ENCODE measurements at places on chromosomes 11 and 22.

- peak; percentile 20 for DNase-seq
Measured at GRCh38 chr11:114159802-114160632, 100.5 kb downstream of the ZBTB16 start.

DNA sequence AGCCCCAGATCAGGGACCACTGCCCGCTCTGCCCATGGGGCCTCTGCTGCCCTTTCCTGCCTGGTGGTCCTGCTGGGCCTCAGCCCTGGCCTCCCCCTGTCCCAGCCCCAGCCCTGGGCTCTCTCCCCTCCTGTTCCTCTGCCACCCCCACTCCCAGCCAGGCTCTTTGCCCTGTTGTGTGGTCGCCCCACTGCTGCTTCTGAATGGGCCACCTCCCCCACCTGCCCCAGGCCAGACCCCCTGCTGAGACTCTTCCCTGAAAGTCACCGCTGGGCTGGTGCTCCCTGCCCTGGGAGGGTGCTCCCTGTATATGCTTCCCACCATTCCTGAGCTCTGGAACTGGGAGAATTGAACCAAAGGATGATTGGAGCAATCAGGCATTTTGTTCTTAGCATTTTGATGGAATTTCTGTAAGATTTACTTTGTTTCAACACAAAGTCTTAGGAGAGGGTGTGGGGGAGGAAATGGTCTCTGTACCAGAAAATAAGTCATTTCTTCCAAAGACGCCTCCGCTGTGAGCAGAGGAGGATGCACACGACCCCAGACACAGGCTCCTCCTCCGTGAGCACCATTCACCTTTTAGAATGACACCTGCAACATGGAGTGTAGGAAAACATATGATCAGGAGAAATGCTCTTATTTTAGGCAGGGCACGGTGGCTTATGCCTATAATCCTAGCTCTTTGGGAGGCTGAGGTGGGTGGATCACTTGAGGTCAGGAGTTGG is 5.2 kb downstream of the APOBEC3B start:
- DNase-seq: no peak

DNA sequence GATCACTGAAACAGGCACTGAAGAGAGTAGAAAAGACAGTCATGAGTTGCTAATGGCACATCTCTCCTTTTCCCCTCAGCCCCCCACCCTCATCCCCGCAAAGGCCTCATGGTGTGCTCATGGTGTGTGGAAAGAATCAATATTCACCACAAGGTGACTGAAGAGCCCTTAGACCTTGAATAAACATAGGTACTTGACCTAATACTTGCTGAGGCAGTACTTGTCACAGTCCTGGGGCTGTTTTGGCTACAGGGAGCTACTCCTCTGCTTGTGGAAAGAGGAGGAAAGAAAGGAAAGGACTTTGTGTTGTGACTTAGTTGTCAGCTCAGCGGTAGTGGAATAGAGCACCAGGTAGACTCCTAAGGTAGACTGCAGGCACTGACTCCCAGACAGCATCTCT is 537.8 kb upstream of the CCDC179 start:
- DNase-seq: no peak

GRCh38 chr22:40436505-40437431 is 66.4 kb downstream of the SGSM3 start:
- DNase-seq: peak; percentile 57

GRCh38 chr11:72228229-72228843 is 3.8 kb downstream of the INPPL1 start:
- DNase-seq: no peak

- DNase-seq: no peak
Measured at GRCh38 chr22:20109411-20110358, 6.2 kb upstream of the RANBP1 start.

DNA sequence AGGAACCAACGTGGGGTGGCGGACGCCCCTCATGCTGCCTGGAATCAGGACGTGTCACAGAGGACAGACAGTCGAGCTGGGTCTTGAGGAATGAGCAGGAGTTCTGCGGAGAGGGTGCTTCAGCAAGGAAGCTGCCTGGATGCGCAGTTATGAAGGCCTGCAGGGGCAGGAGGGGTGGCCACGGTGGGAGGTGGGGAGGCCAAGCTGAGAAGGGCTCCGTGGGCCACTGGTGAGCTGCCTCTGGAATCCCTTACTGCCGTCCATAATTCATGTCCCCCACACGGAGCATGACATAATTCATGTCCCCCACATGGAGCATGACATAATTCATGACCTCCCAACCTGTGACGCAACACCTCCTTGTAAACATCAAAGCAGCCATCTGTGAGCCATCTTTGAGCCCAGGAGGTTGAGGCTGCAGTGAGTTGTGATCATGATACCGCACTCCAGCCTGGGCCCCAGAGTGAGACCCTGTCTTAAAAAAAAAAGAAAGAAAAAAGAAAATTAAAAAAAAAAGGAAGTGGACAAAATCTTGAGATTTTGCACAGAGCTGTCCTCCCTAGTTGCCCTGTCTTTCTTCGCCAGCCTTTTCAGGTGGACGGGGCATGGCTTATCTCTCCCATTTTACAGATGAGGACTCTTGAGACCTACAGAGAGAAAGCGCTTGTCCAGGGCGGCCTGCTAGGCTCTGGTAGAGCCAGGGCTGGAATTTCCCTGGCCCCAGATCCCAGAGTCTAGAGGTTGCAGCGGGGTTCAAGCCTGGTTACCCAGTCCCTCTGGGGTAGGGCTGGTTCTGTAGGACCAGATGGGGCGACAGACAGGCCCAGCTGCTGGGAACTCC is 24.3 kb upstream of the PICK1 start:
- DNase-seq: no peak

GRCh38 chr11:34052608-34053160 is 1.2 kb downstream of the CAPRIN1 start:
- DNase-seq: no peak

DNA sequence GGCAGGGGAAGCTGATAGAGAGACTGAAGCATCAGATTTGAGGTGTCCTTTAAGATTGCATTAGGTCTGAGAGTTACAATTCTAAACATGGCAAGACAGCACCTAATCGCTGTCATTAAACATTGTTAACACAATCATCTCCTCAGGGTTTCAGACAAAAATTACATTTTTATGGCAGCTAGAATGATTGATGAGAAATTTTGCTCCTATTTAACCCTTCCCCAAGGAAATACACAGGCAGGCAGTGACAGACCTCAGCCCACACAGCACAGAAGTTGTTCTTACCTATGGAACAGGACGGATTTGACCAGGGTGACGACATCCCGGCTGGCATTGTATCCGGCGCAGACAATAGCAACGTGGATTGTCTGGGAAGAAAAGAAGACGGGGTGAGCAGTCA is 294.3 kb downstream of the LARGE1 start:
- no peak for DNase-seq

GRCh38 chr11:70928854-70929598 is 323.4 kb downstream of the SHANK2 start:
- no peak for DNase-seq

DNA sequence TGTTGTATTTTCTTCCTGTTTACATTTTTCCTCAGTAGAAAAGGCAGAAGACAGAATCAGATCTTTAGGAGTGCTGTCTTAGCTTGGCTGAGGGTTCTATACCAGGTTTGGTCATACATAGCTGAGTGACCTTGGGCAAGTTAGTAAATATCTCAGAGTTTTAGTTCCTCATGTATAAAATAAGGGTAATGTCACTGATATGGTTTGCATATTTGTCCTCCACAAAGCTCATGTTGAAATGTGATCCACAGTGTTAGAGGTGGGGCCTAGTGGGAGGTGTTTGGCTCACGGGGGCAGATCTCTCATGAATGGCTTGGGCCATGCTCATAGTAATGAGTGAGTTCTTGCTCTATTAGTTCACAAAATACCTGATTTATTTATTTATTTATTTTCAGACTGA is 7.5 kb upstream of the HTR3A start:
- DNase-seq: no peak

DNA sequence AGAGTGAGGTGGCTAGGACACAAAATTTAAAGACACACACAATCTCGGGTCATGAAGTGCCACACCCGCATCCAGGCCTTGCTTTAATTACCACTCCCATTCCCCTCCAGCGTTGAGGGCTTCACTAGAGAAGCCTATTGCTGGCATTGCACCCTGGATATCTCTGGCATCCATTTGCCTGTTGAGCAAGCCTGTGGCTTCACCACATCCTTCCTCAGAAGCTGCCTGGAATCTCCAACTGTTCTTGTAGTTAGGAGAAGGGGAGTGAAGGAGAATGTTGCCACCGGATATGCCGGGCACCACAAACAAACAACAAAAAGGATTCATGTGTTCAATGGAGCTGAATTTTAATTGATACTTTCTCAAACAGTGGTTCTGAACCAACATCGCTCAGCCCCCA is 34.4 kb upstream of the RCN1 start:
- DNase-seq: no peak

DNA sequence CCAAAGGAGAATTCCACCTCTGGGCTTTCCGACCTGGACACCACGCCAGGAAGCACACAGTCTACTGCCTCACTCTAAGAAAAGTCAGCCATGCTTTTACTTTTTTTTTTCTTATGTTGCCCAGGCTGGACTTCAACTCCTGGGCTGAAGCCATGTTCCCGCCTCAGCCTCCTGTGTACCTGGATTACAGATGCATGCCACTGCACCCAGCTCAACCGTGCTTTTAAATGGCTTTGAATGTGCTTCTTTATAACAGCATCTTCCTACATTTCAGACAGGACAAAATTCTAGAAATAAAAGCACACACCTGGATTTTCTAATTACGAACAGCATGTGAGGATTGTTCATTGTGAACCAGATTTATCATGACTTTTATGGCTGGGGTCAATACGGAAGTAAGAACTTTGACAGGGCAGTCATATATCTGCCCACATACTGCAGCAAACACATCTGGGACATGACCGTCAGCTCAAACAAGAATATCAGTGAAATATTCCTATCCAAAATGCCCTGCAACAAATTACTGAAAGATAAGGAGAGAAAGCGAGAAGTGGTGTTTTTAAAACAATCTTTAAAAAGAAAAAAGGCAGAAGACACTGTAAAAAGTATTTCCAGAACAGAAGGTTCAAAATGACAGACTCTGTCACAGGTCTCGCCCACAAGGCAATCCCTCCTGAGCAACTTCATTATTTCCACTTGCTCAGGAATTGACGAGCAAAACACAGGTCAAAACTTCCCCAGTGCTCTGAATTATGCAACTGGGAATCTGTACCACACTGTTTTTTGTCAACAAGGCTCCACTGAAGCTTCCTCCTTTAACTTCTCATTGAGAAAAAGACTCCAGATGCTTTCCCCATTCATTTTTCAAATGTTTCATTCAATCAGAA is 42.1 kb downstream of the PACSIN2 start:
- DNase-seq: no peak

- DNase-seq: peak; percentile 44
Measured at GRCh38 chr11:27700351-27701301, at the start of gene BDNF. BDNF (minus strand) TSS chr11:27700455; CDS start chr11:27658564, 41,891 bp downstream.

- DNase-seq: no peak
Measured at GRCh38 chr11:78039391-78039918, 16.4 kb upstream of the KCTD14 start.

DNA sequence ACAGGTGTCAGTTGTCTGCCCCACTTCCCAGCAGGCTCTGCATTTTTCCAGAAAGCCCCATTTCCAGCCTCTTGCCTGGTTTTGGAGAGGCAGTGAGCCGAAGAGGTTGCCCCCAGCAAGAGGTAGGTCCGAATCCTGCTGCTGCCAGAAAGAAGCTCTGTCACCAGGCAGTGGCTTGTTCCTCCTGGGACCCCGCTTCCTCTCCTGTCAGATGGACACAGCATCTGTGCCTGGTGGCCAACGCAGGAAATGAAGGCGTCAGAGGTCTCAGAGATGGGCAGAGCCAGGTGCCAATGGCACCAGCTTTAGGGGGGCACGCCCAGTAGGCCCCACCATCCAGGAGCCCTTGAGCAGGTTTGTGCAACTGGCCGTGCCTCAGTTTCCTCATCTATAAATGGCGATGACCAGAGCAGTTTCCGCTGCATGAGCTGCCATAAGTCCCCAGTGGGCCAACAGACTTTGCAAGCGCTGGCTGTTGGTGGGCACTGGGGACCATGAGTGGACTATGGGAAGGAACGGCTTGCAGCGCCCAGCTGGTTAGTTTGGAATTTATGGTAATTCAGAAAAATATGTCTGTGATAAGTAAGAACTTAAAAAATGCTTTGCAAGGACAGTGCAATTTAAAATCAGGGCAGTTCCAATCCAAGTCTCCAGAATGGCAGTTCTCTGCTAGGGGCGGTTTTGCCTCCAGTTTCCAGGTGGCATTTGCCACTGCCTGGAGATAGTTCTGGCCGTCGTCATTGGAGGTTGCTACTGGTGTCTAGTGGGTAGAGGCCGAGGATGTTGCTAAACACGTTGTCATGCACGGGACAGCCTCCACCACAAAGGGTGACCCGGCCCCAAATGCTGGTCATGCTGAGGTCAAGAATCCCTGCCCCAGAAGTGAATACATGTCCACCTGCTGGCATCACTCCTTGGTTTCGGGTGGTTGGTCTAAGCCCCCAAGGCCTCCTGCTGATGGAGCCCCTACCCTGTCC is 2.3 kb upstream of the OSBPL5 start:
- DNase-seq: no peak

- DNase-seq: no peak
Measured at GRCh38 chr11:59000003-59000402, 60.7 kb downstream of the GLYATL1 start.

DNA sequence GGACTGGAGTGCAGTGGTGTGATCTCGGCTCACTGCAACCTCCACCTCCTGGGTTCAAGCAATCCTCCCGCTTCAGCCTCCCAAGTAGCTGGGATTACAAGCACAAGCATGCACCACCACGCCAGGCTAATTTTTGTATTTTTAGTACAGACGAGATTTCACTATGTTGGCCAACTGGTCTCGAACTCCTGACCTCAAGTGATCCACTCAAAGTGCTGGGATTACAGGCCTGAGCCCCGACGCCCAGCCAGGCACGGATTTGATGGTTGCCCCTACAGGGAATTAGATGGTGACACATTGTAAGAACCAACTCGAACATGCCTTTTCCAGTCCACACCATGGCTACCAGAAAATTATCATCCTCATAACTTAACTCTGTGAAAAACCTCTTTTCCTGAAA is 26.8 kb upstream of the RTL6 start:
- no peak for DNase-seq

- no peak for DNase-seq
Measured at GRCh38 chr11:8095806-8096522, 15.0 kb downstream of the TUB start.

DNA sequence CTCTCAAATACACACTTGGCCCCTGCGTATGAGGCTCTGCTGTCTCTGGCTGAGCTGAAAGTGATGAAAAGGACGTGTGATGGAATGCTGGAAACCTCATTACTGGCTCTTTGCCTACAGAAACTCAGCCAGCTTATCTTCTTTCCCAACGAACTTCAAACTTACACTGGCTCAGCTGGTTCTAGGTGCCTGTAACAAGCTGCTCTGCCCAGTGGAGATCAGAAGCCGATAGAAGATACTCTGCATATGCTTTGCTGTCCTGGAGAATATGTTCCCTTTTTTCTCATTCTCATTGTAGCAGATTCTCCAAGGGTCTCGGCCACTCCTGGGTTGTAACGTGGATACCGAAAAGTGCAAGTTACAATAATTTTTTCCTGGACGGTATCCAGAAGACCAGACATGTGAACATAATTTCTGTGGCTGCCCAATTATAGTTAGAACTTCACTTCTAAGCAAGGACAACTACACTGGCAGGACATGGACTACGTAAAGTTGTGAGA is 405.3 kb upstream of the CCDC90B start:
- no peak for DNase-seq

Measured in GM20000 (cell line).